ENCODE measurements at places on chromosomes 2 and 18.
A peak's percentile ranks its signal among the peaks of the same experiment; 100 is the strongest.

DNA sequence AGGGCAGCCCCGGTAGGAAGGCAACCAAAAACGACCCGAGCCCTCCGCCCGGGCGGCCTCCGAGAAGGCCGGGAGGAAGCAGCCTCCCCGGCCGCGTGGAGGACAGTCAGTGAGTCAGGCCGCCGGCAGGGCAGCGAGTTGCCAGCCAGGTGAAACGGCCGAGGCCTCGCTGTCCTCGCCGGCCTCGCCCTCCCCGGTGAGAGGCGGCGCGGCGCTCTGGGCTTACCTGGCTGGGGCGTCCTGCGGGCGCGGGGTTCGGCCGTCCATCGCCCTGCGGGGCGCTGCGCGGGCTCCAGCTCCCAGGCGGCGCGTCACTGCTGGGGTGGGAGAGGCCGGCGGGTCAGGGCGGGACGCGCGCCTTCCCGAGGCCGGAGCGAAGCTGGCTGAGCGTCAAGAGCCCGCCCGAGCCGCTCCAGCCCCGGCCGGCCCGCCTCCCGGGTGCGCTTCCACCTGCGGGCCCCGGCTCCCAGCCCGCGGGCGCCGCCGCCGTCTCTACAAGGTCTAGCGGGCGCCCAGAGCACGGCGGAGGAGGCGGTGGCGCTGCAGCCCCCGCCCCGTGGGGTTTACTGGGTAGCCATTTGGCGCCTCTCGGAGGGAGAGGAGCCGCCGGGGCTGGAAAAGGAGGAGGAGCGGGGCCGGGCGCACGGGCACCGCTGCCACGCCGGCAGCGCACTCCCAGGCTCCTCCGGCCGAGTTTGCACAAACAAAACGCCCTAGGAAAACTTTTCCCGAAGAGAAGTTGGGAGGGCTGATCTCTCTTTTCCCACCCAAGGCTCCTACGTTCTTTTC lies 499 bp downstream of the COBLL1 start:
- peak; percentile 68 for DNase-seq

GRCh38 chr2:67571785-67572718 lies 174.9 kb downstream of the ETAA1 start:
- no peak for DNase-seq

- DNase-seq: no peak
These were observed 346.1 kb downstream of the RPRM start for GRCh38 chr2:153132418-153132817.

GRCh38 chr2:65331336-65332025 lies 100.9 kb downstream of the SPRED2 start:
- no peak for DNase-seq

All from stimulated activated naive B cell treated with anti-CD40 and anti-IgM and Interleukin-4, amounts not matched to agents 10 μg/mL and 1 μg/mL and 100 μg/mL, for 72 hours (primary cell).